Activated CD4-positive, alpha-beta T cell treated with anti-CD3 and anti-CD28 coated beads for 24 hours (primary cell): ENCODE measurements at places on chromosomes 2 and 18.
A peak's percentile ranks its signal among the peaks of the same experiment; 100 is the strongest.

- DNase-seq, result no peak
Observed at GRCh38 chr18:51890762-51891161, 449.2 kb upstream of the DCC start.

- DNase-seq, result no peak
Observed at GRCh38 chr2:161412346-161412745, 3.8 kb upstream of the TBR1 start.

DNA sequence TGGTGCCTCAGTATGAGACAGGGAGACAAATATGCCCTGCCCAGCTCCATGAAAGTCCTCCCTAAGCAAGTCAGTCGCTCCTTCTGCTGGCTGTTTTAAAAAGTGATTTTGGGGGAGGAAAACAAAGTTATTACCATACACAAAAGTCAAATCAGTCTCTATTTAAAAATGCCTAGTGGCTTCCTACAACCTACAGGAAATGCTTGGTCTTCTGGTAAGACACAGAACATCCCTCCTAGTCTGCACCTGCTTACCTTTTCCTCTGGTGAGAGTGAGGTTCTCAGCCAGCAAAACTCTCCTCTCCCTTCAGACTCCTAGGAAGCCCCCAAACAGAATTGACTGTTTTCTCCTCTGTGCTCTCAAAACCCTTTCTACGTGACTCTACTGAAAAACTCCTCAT is 13.5 kb downstream of the CMPK2 start:
- DNase-seq, result no peak

- DNase-seq, result no peak
Observed at GRCh38 chr18:58754544-58755068, 83.3 kb downstream of the MALT1 start.

GRCh38 chr2:72182547-72182946 is 34.9 kb upstream of the CYP26B1 start:
- no peak for DNase-seq

DNA sequence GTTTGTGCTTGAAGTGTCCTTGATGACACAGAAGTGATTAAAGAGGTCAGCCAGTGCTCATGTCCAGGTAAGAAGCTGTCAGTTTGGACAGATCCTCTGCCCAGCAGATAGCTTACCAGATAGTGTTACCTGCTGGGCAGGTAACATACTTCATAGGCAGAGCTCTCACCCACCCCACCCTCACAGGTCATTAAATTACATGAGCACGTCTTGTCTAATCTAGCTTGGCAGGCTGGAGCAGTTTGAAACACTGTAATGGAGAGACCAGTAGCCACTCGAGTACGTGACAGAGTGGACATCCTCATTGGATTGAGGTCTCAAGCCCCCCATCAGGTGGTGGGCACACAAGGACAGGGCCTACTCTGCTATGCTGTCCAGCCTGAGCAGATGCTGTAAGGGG is 27.1 kb downstream of the TTC32 start:
- no peak for DNase-seq

DNA sequence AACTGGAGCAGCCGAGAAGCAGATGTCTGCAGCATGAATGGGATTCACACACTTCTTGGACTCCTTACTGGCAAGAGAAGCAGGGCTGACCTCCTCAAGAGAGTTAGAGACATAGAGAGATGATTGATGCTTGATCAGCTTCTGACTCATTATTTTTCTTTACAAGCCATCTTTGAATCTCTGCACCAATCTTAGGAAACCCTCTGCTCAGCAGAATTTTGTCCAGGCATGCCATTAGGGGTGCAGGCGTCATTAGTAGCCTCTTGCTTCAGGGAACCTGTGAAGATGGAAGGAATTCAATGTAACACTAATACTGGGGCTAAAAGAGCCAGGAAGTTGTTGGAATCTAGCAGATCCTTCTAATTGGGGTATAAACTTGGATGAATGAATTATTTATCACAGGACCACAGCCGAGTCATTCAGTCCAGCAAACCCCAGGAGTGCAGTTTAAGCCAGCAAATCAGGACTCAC is 151.8 kb downstream of the MGAT5 start:
- no peak for DNase-seq

DNA sequence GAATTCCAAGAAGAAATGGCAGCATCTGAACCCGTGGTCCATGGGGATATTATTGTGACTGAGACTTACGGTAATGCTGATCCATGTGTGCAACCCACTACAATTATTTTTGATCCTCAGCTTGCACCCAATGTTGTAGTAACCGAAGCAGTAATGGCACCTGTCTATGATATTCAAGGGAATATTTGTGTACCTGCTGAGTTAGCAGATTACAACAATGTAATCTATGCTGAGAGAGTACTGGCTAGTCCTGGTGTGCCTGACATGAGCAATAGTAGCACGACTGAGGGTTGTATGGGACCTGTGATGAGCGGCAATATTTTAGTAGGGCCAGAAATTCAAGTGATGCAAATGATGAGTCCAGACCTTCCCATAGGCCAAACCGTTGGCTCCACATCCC is 34.4 kb upstream of the DSG3 start:
- no peak for DNase-seq

- DNase-seq, result peak; percentile 41
Observed at GRCh38 chr2:203830304-203831055, 37.1 kb upstream of the CTLA4 start.

DNA sequence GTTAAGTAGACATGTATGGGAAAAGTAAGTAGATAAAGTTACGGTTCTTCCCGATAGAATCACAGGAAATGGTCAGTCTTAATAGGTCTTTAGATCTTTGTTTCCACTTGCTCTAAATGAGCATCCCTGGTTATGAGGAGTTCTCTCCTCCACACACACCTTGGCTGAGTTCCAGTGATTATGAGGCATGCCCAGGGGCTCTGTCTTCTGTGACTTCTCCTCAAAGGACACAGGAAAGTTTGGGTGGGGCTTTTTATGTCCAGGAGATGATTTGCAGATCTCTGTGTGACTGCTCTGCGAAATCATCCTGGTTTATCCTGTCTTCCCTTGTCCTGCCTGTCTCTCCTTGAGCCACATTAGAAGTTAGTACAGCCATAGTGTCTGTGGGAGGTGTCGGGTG is 83.9 kb upstream of the EML6 start:
- no peak for DNase-seq

GRCh38 chr2:196957881-196958525 is 31.5 kb upstream of the PGAP1 start:
- no peak for DNase-seq

DNA sequence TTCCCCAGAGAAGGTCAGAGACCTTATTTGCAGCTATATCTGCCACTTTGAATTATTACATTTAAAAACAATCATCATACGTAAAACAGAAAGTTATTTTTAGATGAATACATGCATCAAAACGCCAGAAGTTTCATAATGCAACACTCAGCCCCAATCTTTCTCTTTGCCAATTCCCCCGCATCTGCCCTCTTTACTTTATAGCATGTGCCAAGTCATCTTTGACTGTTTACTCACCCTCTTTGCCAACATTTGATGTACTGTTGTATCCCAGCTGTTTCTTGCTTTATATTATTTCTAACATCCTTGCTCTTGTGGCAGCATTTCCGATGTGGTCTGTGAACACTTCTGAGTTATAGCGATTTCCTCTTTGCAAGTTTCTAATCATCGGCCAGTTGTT is 86.2 kb downstream of the CRIM1 start:
- DNase-seq, result no peak

DNA sequence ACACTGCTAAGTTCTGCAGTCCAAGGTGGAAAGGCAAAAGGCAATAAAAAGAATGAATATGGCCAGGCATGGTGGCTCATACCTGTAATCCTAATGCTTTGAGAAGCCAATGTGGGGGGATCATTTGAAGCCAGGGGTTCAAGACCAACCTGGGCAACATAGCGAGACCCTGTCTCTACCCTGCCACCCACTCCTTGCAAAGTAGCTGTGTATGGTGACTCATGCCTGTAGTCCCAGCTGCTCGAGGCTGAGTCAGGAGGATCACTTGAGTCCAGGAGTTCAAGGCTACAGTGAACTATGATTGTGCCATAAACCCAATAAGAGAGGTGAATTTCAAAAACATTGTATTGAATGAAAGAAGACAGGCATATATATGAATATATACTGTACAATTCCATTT is 2.4 kb downstream of the MYL12B start:
- no peak for DNase-seq

DNA sequence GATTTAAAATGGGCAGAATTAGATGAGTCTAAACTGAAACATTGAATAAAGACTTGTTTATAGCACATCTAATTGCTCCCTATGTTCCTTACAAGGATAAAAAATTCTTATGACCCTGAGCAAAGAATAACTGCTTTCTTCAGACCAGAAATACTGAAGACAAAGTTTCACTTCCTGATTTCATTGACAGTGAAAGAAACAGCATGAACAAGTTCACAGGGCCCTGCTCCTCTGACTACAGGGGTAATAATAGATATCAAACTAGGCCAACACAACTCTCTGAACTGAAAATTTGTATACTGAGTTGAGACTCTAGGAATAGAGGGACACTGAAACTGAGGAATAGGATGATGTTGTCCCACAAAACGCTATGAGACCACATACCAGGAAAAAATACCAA is 1383.3 kb upstream of the CDH2 start:
- no peak for DNase-seq

- no peak for DNase-seq
Observed at GRCh38 chr18:11586896-11587295, 22.5 kb upstream of the SLC35G4 start.

DNA sequence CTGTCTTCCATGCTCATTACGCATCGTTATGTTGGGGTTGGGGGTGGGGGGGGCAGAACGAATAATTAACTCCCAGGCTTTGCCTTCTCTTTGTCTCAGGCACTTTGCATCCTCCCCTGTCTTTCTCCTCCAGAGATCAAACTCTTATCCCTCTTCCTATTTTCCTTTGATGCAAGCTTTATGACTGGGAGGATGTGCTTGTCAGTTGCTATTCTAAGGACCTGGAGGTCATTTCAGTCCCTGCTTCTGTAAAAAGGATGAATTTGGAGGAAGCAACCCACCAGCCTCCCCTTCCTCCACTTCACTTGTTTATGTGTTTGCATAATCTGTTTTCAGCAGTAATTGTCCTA is 87.5 kb downstream of the ZCCHC2 start:
- DNase-seq, result no peak

- no peak for DNase-seq
Observed at GRCh38 chr2:210000464-210001324, 1.7 kb upstream of the RPE start.

DNA sequence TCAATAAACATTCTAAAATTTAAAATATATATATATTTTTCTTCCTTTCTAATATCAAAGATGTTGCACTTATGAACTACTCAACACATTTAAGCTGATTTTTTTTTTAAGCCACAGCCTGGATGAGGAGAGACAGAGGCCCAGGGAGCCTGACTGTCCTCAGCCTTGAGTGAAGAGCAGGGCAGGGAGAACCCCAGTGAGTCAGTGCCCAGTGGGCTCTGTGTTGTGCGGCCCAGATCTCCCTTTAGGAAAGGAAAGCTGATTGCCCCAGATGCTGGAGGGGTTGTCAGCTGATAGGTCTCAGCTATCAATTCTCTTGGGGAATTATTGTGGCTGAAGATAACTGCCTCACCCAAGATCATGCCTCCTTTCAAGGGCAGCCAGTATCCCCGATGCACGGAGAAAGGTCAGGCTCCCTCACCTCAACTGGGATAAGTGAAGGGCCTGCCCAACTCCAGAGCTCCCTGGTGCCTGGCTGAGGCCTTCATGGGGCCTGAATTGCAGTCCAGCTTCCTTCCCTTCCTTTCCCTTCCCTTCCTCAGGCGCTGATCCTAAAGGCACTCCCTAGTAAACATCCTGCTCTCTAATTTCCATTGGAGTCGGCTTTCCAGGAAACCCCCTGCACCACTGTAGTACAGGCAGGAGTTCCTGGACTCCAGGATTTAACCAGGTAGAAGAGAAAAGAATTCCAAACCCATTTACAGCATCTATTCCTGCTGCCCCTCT is 106.9 kb upstream of the ATL2 start:
- no peak for DNase-seq

DNA sequence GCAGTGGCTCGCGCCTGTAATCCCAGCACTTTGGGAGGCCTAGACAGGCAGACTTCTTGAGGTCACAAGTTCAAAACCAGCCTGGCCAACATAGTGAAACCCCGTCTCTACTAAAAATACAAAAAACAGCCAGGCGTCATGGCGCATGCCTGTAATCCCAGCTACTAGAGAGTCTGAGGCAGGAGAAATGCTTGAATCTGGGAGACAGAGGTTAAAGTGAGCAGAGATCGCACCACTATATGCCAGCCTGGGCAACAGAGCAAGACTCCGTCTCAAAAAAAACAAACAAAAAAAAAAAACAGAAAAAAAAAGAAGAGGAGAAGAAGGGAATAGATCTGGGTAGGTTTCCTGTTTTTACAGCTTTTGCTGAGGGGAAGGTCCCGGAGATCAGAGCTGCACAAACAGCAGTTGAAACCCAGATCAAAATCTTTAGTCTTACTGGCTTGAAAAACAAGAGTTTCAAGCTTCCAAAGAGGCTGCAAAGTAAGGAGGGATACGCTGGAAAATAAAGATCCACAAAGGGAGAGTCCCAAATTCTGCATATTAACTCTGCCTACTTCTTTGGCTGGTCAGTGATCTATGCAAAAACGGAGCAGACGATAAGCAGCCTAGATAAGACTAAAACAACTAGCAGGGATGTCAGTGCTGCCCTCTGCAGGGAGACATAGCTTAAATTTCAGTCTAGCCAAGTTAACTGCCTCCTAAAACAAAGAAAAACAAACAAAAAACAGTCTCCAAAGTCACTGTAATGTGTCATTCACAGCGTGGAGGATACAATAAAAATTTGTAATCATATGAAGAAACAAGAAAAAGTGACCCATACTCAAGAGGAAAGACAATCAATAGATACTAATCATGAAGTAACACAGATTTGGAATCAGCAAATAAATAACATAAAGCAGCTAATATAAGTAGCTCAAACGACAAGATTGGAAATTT is 74.1 kb downstream of the TLK1 start:
- peak; percentile 21 for DNase-seq

- DNase-seq, result no peak
Observed at GRCh38 chr2:223048519-223048918, 3.5 kb upstream of the KCNE4 start.

GRCh38 chr2:16739778-16740581 is 74.3 kb upstream of the CYRIA start:
- no peak for DNase-seq

DNA sequence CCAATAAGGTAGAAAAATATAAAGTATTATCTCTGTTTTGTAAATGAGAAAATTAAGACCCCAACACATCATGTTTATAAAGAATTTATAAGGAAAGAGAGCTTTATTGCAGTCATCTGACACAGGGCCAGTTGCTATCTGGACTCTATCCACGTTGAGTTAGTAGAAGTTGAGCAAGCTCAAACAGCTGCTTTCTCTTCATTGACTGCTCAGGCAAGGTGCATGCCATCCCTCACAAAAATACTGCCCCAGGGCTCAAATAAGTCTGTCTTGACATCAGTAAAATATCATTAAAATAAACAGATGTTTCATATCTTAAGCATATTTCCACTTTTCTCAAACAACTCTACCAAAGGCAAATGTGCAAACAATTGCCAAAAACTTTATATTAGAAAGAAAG is 14.8 kb downstream of the COL5A2 start:
- no peak for DNase-seq

- no peak for DNase-seq
Observed at GRCh38 chr18:23927821-23928746, 86.5 kb upstream of the TTC39C start.
